ENCODE measurements at places on chromosomes 11 and 22. TPM values are rescaled to one million over a fixed set of nuclear protein-coding genes. Genes with fewer than 3 reads are reported as not detected.

- DNase-seq = no peak
These were observed 36.9 kb downstream of the PAK1 start for GRCh38 chr11:77436969-77437368.

DNA sequence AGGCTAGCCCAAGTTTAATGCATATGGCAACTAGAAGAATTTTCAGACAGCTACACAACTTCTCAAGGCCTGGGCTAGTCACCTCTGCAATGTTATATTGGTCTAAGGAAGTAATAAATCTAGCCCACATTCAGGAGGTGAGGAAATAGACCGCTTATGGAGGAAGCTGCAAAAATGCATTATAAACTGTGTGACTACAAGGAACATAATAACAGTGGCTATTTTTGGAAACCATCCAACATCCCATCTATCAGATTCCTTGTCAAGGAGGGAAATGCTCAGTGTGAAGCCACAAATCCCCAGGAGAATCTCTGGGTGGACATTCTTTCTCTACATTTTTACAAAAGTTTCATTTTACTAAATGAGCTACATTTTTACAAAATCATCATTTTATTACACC, 76.1 kb downstream of the BBOX1 start:
- DNase-seq = peak; percentile 32

Gene CARD16
- total RNA-seq = 32.5 TPM

- no peak for DNase-seq
These were observed 37.1 kb downstream of the KCNQ1OT1 start for GRCh38 chr11:2662430-2663299.

Gene MS4A15
- not detected for total RNA-seq

Gene HIC2
- total RNA-seq = 2.4 TPM

Gene B3GAT3
- total RNA-seq = 17.9 TPM

GRCh38 chr11:77411137-77411707, 62.7 kb downstream of the PAK1 start:
- DNase-seq = peak; percentile 19

Gene VSIG2
- not detected for total RNA-seq

- no peak for DNase-seq
These were observed 412.6 kb downstream of the TENM4 start for GRCh38 chr11:79028225-79028624.

Gene HEPN1
- total RNA-seq = not detected

Gene PKDREJ
- total RNA-seq = not detected

GRCh38 chr22:44392446-44392921, 79.7 kb upstream of the SHISAL1 start:
- DNase-seq = no peak

DNA sequence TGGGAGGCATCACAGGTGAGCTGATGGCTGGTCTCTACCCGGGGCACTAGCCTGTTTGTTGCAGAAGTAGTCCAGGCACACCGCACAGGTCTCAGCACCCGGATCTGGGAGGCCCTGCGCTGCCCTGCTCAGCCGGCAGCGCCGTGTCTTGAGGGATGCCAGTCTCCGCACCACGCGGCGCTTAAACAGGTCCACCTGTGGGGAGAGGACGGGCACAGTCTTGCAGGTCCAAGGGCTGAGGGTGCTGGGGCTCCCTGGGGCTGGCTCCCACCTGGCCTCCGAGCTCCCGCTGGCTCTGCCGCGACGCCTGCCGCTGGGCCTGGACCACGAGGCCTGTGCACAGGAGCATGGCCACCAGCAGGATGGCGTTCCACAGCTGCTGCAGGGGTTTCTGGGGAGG, 7.2 kb downstream of the RNF215 start:
- no peak for DNase-seq

- DNase-seq = no peak
These were observed 27.2 kb upstream of the MYO18B start for GRCh38 chr22:25714739-25715138.

DNA sequence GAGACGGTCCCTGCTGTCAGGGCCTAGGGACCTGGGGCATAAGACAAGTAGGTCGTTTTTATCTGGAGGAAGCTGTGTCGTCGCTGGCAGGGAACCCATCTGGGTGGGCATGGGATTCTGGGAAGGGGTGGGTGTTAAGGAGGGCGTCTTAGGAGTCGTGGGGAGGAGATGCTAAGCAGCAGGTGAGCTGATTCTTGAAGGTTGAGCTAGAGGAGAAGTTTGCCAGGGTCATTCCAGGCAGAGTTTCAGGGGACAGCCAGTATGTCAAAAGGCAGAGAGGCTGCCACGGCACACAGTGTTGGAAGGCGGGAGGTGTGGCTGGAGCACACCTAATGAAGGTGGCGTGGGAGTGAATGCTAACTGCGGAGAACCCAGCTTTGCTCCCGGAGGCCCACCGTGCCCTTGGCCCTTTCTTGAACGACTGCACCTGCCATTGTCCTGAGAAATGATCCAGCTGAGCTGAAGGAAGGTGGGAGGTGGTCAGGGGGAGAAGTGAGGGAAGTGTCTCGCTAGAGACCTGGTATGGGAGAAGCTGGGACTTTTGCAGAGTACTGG, 1.3 kb downstream of the FAM118A start:
- no peak for DNase-seq

Data from Daoy (cell line).